Stimulated activated CD4-positive, alpha-beta T cell treated with anti-CD3 and anti-CD28 coated beads, Interleukin-12 subunit alpha, Interleukin-12 subunit beta, amount 100 ng/mL, for 4 hours (primary cell): ENCODE measurements at places on chromosomes 2 and 18.

DNA sequence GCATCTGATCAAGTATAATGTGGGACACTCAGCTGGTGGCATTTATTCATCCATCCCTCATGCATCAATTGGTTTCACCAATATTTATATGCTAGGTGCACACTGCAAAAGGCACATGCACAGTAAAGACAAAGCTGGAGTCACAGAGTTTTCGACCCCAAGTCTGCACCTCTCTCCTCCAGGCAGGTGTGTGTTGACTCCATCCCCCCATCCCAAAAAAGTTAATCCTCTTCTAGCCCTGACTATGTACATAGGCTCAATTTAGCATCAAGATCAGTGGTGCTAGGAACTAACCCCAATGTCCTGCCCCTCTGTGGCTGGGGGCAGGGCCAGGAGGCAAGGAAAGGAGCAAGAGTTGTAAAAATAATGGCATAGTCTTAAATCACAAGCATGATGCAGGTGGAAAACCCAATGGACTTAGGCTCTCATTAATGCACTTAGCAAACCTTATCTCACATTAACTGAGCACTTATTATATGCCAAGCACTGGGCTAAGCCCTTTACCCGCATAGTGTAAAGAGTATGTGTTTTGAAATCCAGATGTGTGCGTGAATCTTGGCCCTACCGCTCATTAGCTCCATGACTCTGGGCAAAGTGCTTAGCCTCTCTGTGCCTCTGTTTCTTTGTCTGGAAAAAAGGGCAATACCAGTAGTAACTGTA, 3.1 kb downstream of the EVA1A start:
- no peak for DNase-seq

DNA sequence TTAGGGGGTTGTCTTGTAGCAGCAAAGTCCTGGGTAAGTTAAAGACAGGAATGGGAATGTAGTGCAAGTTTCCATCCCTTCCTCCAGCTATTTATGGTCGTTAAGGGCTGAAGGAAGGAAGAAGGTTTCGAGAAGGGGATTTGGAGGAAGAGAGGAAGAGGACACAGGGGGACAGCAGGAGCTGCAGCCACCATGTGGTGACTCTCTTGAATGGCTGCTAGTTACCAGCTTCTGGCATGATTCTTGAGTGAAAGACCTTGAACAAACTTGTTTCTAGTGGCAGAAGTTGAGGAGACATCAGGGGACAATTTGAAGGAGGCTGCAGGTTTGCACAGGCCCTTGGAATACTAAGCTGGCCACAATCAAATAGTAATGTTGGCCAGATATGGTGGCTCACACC, 116.6 kb downstream of the MTX2 start:
- no peak for DNase-seq

- no peak for DNase-seq
Measured at GRCh38 chr18:11279461-11279860, 130.1 kb upstream of the PIEZO2 start.

GRCh38 chr18:45068400-45069094, 387.9 kb downstream of the SETBP1 start:
- DNase-seq, result no peak

GRCh38 chr2:58466804-58467203, 225.7 kb upstream of the FANCL start:
- no peak for DNase-seq

- DNase-seq, result no peak
Measured at GRCh38 chr2:96520697-96521096, 15.5 kb upstream of the NEURL3 start.

DNA sequence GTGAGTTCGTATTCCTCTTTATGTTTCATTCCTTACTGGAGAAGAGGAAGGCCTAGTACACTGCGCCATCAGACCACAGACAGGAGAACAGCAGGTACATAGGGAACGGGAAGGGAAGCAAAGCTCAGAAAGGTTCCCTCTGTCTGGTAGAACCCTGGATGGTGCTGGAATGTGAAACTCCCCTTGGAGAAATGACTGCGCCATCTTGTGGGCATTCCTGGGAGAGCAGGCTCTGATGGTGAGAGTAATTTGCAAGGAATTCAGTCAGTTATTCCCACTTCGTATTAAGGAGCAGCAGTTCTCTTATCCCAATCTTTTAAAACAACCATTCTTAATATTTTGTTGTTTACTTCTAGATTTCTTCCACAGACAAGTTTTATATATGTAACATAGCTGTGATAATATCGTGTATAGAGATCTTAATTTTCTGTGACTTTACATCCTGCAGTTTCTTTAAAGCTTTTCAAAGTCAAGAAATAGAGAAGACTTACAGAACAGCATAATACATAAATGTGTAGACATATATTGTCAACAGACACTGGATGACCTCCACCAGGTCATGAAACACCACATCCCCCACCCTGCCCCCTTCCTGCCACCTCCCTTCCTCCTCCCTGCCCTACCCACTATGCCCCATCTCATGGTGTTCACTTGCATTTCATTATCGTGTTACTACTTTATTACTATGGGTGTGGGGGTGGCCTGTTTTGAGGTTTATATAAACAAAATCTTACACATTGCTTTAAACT, 83.9 kb downstream of the ARHGEF4 start:
- DNase-seq, result peak; percentile 55

DNA sequence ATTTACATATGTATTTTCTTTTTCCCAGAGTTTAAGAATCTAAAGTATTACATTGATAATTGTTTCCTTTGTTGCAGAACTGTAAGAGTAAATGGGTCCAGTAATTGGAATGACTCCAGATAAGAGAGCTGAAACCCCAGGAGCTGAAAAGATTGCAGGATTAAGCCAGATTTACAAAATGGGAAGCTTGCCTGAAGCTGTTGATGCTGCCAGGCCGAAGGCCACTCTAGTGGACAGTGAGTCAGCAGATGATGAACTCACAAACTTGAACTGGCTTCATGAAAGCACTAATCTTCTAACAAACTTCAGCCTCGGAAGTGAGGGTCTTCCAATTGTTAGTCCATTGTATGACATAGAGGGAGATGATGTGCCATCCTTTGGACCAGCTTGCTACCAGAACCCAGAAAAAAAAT, 183.8 kb upstream of the STON1 start:
- DNase-seq, result no peak

- DNase-seq, result no peak
Measured at GRCh38 chr2:207328944-207329386, 163.2 kb upstream of the KLF7 start.

- DNase-seq, result no peak
Measured at GRCh38 chr2:80364524-80365212, 60.1 kb upstream of the LRRTM1 start.

DNA sequence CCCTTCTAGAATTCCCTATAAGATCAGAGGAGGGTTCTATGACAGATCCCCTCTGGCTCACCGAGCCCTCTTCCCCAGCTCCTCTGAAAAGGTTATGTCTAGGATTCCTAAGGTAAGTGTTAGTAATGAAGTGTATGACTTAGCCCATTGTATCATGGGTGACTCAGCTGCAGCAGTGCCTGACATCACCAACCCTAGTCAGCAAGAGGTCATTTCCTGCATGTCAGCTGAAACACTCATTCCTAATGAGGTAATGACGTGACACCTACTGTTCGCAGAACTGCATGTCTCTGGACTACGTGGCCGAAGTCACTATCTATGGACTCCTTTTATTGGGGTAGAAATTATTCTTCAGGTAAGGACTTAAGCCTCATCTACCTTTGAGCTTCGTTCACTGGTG, 196.1 kb upstream of the MYT1L start:
- DNase-seq, result no peak

GRCh38 chr2:113260991-113261390, 17.7 kb downstream of the PAX8 start:
- no peak for DNase-seq

- no peak for DNase-seq
Measured at GRCh38 chr2:215780907-215781685, 232.3 kb downstream of the MREG start.

DNA sequence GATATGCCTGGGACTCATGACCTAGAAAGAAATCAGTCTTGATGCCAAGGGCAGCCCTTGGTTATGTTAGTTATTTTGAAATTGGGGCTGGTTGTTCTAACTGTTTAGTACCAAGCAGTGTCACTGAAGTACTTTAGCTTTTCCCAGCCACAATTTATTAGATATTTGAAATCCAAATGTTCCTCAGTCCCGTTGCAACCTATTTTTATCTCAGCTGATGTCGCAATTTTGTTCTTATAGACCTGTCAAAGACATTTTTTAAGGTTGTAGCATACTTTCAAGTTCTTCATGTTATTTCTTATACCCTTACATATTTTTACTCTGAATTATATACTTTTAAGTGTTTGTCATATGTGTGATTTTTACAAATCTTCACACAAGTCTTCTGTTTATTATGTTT, 100.1 kb downstream of the LRP1B start:
- no peak for DNase-seq

DNA sequence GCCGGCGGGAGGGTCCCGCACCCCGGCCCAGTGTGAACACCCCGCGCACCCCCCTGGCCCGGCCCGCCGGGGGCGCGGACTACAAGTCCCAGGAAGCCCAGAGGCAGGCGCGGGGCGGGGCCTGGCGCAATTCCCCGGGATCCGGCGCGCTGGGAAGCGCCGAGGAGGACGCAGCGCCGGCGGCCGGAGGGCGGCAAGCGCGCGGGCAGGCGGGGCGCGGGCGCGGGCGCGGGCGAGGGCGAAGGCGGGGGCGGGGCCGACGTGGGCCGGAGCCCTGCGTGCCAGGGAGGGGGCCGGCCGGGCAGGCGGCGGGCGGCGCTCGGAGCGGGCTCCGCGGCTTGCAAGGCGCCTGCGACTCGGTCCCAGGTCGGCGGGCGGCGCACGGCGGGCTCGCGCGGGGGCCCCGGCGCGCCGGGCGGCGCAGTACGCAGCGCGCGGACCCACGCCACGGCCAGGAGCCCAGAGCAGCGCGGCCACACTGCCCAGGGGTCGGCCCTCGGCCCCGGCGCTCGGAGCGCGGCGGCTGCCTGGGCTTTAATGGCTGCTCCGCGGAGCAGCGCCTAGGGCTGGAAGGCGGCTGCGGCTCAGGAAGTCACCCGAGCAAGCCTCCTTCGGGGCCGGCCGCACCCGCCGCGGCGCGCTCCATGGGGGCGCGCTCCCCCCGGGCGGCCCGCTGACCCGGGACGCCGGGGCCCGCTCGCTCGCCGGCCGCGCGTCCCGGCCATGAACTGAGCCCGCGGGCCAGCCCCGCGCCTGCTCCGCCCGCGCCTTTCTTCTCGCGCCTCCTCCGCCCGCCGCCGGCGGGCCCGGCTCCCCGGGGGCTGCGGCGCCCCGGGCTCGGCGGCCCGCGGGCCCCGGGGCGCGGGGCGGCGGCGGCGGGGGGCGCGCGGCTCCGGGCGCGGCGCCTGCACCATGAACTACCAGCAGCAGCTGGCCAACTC, at the start of gene AGAP1:
AGAP1 (plus strand) TSS at position 269 of the 941 bp plus-strand sequence.
- peak; percentile 23 for DNase-seq

DNA sequence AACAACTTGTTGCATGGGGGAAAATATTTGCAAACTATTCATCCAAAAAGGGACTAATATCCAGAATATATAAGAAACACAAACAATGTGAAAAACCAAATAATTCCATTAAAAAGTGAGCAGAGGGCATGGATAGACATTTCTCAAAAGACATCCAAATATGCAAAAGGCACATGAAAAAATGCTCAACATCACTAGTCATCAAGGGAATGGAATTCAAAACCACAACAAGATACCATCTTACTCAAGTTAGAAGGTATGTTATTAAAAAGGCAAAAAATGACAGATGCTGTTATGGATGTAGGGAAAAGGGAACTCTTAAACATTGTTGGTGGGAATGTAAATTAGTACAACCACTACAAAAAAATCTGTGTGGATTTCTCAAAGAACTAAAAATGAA, 396.5 kb downstream of the CCDC85A start:
- DNase-seq, result no peak

DNA sequence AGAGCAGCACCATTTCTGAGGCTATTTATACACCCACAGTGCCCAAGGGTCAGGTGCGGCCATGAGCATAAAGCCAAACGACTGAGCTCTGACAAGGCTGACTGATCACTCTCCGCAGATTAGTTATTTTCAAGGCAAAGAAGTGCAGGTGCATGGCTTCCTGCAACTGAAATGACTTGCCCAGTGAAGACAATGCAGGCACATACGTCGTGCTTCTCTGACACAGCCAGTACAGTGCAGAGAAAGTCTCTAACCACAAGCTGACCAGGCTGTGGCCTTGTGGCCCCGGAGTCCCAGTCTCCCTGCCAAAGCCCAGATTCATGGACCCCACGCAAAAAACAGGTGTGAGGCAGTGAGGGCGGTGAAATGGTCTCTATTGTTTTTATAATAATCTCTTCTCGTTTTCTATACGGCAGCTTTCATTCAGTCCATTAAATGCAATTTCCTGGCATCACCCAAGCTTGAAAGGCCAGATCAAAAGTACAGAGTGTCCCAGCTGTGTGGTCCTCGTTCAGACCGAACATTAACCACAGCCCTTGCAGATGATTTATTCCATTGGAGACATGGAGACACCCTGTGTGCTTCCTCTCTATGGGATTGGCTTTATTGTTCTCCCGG, 447.0 kb upstream of the ID2 start:
- DNase-seq, result no peak

- no peak for DNase-seq
Measured at GRCh38 chr2:155223781-155224406, 525.4 kb downstream of the KCNJ3 start.

GRCh38 chr18:79522451-79523205, 126.9 kb downstream of the NFATC1 start:
- DNase-seq, result peak; percentile 54

DNA sequence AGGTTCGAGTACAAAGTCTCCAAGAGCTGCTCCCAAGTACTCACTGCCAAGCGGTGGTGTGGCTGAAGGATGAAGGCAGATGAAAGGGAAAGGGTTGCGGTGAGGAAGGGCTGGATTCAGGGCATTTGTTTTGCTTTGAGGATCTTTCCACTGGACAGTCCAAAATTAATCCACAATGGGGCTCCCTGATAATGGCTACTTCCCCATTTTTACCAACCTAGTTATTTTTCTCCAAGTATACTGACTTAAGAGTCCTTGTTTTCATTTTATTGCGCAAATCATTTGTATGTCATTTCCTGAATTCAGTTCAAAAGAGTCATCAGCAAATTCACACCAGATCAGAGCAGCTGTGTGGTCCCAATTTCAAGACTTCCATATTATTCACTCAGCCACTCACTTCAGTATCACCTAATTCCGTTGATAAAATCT, 464 bp upstream of the SESTD1 start:
- no peak for DNase-seq

GRCh38 chr2:12183032-12183645, 436.7 kb downstream of the LPIN1 start:
- DNase-seq, result no peak

- no peak for DNase-seq
Measured at GRCh38 chr2:110946902-110947301, 173.8 kb upstream of the BCL2L11 start.

DNA sequence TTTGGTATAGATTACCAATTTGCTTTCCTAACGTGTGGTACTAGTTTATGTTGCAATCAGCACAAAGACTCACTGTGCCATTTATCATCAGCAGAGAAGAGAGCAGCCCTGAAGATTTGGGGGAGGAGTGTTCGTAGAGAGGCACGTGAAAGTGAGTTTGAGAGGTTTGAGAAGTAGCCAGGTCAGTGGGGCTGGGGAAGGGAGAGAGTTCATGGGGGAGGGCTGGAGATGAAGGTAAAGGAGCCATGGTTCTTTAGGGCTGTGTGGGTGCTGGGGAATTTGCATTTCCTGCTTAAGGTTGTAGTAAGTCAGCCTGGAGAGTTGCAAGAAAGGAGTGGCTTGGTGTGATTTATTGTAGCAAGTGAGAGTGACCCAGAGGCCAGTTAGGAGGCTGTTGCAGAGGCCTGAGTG, 172.1 kb downstream of the NEDD4L start:
- no peak for DNase-seq
